ENCODE measurements at places on chromosomes 1 and 21.

GRCh38 chr1:216183454-216183853, 239.8 kb downstream of the USH2A start:
- DNase-seq = no peak

GRCh38 chr1:42784547-42784945, 245 bp upstream of the TMEM269 start:
- no peak for DNase-seq

GRCh38 chr1:228159008-228159665, 6.5 kb upstream of the IBA57 start:
- no peak for DNase-seq

- no peak for DNase-seq
These were observed 25.8 kb upstream of the ZNF648 start for GRCh38 chr1:182087304-182087703.

DNA sequence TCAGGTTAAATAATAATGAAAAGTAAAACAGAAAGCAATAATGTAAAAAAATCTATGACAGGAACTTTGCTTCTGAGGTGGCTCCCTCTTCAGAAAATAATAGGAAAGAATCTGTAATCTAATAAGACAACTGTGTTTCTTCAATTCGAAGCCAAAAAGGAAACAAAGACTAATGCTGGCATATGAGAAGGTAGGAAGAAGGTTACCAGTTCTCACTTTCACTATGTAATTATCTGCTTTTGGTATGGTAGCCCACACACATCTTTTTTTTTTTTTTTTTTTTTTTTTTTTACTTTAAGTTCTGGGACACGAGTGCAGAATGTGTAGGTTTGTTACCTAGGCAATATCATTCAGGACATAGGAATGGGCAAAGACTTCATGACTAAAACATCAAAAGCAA, 47.1 kb downstream of the COP1 start:
- DNase-seq = no peak

DNA sequence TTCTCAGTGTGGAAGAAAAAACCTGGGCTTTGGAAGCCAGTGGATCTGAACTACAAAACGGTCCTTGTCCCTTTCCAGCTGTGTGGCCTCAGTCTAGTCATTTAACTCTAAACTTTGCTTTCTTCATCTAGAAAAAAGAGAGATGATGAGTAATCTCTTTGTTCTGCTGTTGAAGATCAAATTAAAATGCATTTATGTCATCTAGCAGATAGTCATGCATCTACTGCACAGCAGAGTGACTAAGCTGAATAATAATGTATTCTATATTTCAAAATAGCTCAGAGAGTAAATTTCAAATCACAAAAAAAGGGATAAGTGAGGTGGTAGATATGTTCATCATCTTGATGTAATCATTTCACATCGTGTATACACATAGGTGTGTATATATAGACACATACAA, 473.2 kb downstream of the DSCAM start:
- DNase-seq = no peak

GRCh38 chr21:34936883-34937563, 112.1 kb downstream of the RUNX1 start:
- no peak for DNase-seq

- no peak for DNase-seq
These were observed 1.9 kb downstream of the PLA2G2F start for GRCh38 chr1:20141001-20141400.

GRCh38 chr1:203167026-203167912, 8.4 kb downstream of the MYBPH start:
- no peak for DNase-seq

GRCh38 chr1:154768456-154769125, 101.5 kb downstream of the KCNN3 start:
- no peak for DNase-seq

DNA sequence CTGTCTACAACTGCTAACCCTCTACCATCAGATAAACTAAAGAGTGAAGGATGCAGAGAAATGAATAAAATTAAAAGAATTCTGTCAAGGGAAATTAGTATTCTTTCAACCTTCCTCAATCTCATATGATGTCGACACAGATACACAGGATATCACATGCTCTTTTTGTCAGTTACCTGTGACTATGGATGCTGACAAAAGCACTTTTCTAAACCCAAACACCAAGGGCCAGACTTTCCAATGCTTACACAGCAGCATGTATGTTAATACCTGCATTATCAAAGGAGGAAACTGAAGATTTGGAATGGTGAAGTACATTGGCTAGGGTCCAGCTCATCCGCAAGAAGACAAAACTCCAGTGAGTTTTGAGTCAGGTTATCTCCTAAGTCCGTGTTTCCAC, 294.0 kb downstream of the SMYD3 start:
- DNase-seq = no peak

DNA sequence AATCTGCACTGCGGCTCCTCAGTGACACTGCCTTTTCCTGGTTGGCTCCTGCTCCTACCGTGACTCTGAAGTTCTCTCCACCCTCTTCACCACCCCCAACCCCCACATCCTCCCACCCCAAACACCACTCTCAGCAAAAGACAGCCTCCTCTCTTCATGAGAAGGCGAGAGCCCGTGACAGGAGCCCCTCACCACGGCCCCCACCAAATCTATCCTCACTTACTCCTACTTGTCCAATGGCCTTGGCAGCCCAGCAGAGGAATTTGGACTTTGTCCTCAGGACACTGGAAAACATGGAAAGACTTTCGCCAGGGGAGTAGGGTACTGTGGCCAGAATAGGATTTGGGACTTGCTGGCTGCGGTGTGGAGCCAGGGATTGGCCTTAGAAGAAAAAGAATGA, 6.9 kb downstream of the TMEM125 start:
- DNase-seq = no peak

- no peak for DNase-seq
These were observed 169.8 kb downstream of the PRDM16 start for GRCh38 chr1:3238703-3239278.
